ENCODE measurements at places on chromosomes 3 and 15.

DNA sequence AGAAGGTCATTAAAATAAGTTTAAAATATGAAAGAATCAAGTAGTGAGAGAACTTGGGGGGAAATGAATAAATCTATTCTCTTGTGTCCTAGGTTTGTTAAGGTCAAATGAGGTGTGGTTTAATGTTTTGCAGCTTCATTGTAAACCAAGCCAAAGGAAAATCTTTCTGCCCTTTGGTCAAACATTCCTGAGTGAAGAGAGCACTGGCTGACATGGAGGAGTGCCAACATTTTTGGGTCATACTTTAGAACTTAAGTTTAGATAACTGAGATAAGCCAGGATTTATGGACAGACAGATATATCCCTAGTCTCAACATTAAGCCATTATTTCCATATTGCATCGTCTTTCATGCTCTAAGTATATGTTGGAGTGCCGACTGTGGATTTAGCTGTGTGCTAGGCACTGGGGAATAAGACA, 66.4 kb downstream of the PTPRG start:
- DNase-seq = peak; percentile 84

DNA sequence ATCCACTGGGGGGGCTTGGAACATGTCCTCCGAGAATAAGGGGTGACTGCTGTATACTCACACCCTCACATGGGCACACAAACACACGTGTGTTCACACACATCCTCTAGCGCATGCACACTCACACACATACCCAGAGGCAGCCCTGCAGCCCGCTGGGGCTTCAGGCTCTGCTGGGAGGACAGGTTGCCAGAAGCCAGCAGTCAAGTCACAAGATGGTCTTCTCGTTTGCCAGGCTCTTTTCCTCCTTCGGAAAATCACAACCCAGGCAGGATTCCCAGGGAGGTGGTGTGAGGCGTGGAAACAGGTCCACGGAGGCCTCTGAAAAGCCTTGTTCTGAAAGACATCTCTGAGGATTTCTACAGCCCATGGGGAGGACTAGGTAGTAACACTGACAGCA, 26.8 kb downstream of the MEGF11 start:
- no peak for DNase-seq

GRCh38 chr15:73884159-73884558, 10.8 kb downstream of the TBC1D21 start:
- no peak for DNase-seq

- DNase-seq = no peak
Measured at GRCh38 chr3:197899833-197900478, 50.0 kb upstream of the RPL35A start.

GRCh38 chr3:175489406-175489805, 630.3 kb downstream of the NAALADL2 start:
- DNase-seq = no peak

DNA sequence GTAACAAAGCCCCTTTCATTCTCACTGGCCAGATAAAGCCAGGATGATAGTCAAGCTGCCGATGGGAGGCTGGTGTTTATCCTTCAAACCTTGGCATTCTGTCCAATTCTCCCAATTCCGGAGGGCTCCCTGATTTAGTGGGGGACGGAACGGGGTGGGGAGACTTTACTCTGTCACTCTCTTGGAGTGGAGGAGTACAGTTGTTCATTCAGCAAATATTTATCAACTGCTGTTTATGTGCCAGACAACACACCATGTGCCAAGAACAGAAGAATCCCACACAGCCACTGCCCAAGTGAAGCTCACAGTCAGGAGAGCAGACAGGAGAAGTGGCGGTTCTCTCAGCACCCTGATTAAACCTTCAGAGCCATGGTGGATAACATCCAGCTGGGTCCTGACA, 63.3 kb downstream of the WNT5A start:
- no peak for DNase-seq

Data from Daoy (cell line).